ENCODE measurements at places on chromosomes 11 and 22. TPM values are rescaled to one million over a fixed set of nuclear protein-coding genes. Genes with fewer than 3 reads are reported as not detected.

DNA sequence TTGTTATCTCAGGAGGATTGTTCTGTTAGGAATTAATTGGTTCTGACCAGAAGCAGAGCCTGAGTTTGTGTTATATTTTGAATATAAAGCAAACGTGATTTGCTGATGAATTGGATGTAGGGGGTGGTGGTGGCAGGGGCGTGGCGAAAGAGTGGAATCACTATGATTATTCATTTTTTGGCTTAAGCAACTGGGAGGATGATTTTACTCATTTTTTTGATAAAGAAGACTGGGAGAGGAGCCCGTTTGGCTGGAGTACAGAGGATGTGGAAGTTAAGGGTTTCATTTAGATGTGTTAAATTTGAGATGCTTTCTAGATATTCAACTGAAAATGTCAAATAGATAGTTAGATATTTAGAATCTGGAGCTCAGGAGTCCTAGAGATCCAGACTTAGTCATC lies 83.4 kb upstream of the MYO18B start:
- no peak for DNase-seq

GRCh38 chr11:76243193-76243956 lies 37.1 kb upstream of the WNT11 start:
- no peak for DNase-seq

- DNase-seq = no peak
Measured at GRCh38 chr22:42955087-42955635, 59.8 kb downstream of the PACSIN2 start.

DNA sequence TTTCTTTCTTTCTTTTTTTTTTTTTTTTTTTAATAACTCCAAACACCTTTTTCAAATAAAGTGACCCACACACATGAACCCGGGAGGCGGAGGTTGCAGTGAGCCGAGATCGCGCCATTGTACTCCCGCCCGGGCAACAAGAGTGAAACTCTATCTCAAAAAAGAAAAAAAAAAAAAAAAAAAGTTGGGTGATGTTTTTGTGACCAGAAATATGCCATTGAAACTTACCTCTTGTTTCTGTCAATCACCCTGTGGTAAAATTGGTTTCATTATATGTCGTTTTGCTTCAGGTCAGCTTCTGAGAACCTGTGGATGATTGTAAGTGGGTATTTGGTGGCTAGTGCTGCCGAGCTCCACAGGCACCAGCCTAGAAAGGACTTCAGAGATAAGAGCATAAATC lies 238.8 kb downstream of the TBC1D22A start:
- no peak for DNase-seq

GRCh38 chr11:122162095-122162494 lies 46.1 kb upstream of the BLID start:
- DNase-seq = no peak

GRCh38 chr11:76609736-76610370 lies 60.7 kb downstream of the LRRC32 start:
- peak; percentile 55 for DNase-seq

GRCh38 chr11:83159902-83160865 lies 3.3 kb downstream of the PCF11 start:
- peak; percentile 82 for DNase-seq

GRCh38 chr11:61679296-61679695 lies 895 bp upstream of the DAGLA start:
- DNase-seq = no peak

DNA sequence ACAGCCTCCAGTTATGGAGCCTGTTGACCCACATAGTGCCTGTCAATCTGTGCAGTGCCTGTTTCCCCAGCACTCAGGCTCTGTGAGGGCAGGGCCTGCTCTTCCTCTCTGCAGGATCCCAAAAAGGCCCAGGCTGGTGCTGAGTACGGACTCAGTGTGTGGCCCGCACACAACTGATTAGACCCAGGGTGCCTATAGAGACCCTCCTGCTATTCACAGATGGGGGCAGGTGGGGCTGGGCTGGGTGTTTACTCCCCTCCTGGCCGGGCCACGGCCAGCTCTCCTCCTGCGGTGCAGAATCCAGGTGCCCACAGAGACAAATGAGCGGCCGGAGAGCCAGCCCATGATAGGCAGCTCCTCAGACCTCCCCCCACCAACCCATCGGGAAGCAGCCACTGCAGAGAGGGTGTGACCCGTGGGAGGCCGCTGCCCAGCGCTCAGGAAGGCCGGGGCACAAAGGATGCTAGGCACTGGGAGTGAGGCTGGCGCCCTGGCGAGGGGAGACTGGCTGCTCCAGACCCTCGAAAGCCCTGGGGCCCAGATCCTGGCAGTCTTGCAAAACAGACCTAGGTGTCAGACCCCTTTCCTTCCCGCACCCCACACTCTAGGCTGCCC lies 239.0 kb downstream of the CTTN start:
- no peak for DNase-seq

DNA sequence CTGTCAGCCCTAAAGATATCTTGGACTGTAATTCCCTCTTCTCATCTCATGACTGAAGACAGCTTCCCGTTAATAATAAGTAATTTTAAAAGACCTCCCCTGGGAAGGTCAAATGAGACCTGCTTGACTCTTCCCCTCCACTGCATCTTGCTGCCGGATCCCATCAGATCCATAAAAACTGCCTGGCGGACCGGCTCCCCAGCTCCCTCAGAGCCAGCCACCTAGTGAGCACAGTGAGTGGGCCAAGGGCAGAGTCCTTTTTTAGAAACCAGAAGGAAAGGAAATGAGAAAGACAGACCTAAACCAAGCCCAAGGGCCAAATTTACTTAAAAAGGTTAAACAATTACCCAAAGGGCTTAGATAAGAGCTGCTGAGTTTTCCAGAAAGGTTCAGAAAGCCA lies 595.3 kb downstream of the OPCML start:
- peak; percentile 11 for DNase-seq

Gene DNHD1
- polyA plus RNA-seq = 1.8 TPM

Gene TEAD1
- 8.4 TPM for polyA plus RNA-seq

Gene PRSS23
- 12.2 TPM for polyA plus RNA-seq

Gene OR4A15
- not detected for polyA plus RNA-seq

Gene ANO5
- polyA plus RNA-seq = 0.62 TPM

Measured in stomach (tissue), 19 donors.